ENCODE measurements at places on chromosomes 1 and 21.

- no peak for DNase-seq
Measured at GRCh38 chr1:15245593-15246360, 1.2 kb upstream of the FHAD1 start.

- DNase-seq, result no peak
Measured at GRCh38 chr1:51253691-51254090, 17.6 kb downstream of the RNF11 start.

GRCh38 chr21:14523234-14523633 is 22.9 kb downstream of the SAMSN1 start:
- DNase-seq, result no peak

DNA sequence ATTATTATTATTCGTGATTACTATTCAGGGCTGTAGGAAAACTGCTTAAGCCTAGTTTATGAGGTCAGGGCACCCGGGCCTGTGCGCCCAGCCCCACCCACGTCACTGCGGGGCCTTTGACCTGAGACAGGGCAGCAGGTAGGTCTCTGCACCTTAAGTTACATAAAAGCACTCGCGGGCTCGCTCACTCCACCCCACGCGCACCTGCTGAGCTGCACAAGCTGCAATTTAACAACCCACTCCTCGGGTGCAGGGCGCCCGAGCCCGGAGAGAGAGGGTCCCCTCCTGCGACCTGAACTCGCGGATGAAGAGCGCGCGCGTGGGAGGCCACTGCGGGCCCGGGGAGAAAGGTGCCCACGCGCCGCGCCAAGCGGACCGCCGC is 477 bp downstream of the ICMT start:
- DNase-seq, result no peak

DNA sequence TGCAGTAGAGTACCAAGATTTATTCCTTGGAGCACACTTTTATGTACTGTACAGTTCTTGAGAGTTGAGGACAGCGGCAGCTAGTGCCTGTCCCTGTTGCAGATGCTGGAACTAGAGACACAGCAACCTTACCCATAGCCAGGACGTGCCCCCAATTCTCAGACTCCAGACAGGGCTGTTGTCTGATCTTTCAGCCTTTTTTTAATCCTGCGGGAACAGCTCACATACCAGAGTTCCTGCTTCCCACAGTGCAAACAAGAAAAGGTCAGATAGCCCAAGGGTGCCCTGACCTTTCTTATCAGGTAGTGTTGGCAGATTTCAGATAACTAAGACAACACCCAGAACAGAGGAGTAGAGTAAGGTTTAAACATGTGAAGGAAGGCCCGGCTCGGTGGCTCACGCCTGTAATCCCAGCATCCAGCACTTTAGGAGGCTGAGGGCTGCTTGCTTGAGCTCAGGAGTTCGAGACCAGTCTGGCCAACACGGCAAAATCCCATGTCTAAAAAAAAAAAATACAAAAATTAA is 78.5 kb downstream of the DOP1B start:
- no peak for DNase-seq

GRCh38 chr1:6258675-6259074 is 2.2 kb downstream of the GPR153 start:
- no peak for DNase-seq

- DNase-seq, result no peak
Measured at GRCh38 chr1:211842518-211842917, 12.0 kb upstream of the LPGAT1 start.

Measured in heart right ventricle (tissue), 16 donors.